ENCODE measurements at places on chromosomes 2 and 18. TPM values are rescaled to one million over a fixed set of nuclear protein-coding genes. Genes with fewer than 3 reads are reported as not detected.

- DNase-seq, result no peak
Observed at GRCh38 chr2:15652801-15653200, 61.1 kb downstream of the DDX1 start.

Gene AGAP1
- 14.7 TPM for total RNA-seq

Gene C2orf15
- total RNA-seq, result 1.0 TPM

DNA sequence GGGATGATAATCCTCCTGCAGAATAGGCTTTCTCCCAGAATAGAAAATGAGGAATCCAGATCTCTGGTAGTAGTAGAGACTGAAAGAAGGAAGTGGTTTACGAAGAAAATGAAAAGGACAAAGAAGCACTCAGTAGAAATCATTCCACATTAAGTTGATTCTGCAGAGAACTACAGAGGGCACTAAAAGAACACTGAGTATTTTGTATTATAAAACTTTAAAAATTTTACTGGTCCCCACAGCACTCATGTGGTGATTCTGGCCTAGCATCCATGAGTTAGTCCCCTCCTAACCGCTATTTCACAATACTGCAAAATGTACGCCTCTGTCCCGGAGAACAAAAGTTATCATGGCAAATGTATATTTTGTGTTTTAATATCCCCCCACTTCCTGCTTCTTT is 42.9 kb upstream of the SLC35F5 start:
- no peak for DNase-seq
